ENCODE measurements at places on chromosomes 1 and 21.
A peak's percentile ranks its signal among the peaks of the same experiment; 100 is the strongest.

- DNase-seq = peak; percentile 40
Observed at GRCh38 chr1:92992054-92992453, 30.8 kb upstream of the DIPK1A start.

DNA sequence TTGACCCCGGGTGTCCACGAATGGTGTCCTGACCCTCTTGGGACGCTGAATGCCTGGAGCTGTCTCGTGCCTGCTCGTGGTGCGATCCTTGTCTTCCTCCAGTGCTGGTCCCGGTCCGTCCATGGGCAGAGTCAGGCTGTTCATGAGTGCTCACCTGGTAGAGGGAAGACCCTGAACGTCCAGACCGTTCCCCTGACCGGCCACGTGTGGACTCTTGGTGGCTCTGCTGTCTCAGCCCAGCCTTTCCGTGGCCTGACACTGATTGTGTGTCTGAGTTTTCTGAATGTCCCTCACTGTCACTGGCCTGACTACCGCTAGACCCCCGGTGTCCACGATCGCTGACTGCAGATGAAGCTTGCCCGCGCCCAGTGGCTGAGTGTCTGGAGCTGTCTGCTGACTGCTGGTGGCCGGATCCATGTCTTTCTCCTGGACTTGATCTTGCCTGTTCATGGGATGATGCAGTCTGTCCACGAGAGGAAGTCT lies 11.7 kb downstream of the FLG start:
- no peak for DNase-seq

DNA sequence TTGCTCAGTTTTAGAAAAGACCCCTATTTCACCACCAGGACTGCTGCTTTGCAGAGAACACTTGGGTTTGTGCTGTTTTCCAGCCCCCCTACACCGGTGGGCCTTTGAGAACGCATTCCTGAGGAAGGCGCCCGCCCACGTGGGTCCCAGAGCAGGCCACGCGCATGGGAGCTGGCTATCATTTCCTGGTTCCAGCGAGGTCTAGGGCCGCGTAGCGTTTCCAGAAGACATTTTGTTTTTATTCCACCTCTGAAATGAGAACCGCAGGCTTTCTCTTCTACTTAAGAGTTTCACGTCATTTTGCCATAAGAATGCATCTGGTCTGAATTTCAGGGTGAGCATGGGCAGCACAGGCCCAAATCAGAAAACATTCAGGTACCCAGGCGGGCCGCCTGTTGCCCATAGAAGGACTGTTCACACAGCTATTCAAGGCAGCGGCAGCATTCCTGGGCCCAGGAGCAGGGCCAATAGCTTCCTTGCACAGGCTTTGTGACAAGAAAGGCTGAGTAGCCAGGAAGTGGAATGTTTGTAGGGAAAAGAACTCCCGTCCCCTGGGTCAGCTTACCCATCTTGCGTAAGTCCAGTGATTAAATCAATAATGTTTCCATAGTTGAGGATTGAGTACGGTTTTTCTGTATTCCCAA lies 1.4 kb upstream of the KLHL21 start:
- DNase-seq = peak; percentile 93

GRCh38 chr1:29270929-29271521 lies 34.7 kb downstream of the PTPRU start:
- no peak for DNase-seq

- no peak for DNase-seq
Observed at GRCh38 chr1:28313702-28314546, 14.9 kb upstream of the MED18 start.

GRCh38 chr1:215131291-215131690 lies 48.8 kb downstream of the KCNK2 start:
- DNase-seq = no peak

DNA sequence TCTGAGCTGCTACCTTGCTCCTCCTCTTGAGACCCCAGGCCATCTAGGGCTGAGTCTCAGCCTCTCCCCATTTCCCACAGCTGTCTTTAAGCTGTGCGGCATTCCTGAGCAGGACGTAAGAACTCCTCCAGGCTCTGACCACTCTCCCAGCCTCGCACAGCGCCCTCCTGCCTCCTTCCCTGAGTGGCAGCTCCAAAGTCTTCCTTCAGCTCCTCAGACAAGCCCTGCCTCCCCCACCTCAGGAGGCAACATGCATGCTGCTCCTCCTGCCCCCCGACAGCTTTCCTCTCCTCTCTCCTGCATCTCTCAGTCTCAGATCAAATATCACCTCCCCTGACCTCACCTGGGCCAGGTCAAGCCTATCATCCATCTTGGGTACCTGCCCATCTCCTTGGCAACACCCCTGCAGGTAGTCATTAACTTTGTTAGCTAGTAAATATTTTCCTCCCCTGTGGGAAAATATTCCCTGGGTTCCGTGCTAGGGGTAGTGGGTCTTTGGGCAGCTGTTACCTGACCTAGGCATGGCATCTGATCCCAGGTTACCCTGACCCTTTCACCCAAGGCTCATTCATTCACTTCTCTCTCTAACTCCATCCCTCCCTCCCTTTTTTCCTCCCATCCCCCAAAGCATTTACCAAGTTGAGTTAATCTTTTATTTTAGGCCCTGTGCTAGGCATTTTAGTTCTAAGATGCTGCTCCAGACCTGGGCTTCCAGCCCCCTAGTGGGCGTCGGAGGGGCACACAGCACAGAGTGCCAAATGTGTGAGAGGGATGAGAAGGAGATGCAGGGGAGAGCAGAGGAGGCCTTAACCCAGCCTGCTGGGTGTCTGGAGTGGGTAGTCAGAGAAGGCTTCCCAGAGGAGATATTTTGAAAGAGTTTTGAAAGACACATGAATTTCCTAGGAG lies 419.9 kb downstream of the PTPRU start:
- DNase-seq = peak; percentile 12

- no peak for DNase-seq
Observed at GRCh38 chr1:201659572-201659971, 120.6 kb downstream of the NAV1 start.

GRCh38 chr21:38036016-38036415 lies 119.8 kb upstream of the KCNJ6 start:
- no peak for DNase-seq

GRCh38 chr1:1041092-1041523 lies 21.2 kb downstream of the AGRN start:
- DNase-seq = no peak

DNA sequence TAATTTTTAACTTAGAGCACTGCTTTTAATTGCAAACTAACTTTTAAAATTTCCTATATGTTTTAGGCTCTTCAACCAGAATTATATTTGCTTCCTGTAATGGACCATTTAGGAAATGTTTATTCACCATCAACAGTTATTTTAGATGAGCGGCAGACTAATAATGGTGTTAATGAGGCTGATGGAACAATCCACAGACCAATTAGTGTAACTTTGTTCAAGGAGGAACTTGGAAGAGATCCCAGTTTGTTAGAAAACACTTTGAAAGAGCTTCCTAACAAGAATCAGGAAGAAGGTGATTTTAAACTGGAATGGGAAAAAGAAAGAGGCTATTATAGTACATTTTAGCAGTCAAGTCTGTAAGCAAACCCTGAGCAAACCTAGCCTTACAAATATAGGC lies 19.4 kb upstream of the GNG5 start:
- DNase-seq = no peak

DNA sequence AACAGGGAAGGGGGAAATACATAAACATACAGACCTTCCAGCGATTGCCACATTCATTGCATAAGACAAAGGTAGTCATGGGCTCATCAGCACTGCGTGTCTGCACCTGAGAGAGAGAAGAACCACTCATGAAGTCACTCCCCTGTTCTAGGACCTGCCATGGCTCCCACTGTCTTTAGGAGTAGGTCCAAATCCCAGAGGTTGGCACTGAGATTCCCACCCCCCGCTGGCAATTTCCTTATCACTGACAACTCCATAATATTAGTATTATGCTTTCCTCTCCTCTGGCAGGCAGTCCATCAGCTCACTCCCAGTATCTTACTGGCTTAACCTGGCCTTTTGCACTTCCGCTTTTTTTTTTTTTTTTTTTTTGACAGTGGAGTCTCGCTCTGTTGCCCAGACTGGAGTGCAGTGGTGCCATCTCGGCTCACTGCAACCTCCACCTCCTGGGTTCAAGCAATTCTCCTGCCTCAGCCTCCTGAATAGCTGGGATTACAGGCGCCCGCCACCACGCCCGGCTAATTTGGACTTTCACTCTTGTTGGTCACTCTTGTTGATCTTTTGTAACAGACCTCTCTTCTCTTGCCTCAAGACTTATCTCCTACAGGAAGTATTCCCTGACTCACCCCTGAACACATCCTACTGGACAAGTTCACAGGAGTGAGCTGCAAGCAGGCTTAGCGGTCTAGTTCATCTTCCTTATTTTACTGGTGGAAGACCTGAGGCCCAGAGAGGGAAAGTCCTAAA lies 14.8 kb upstream of the ZNF436 start:
- peak; percentile 66 for DNase-seq

- DNase-seq = peak; percentile 33
Observed at GRCh38 chr1:50023292-50024159, at the start of gene AGBL4. Gene AGBL4, minus strand, starts transcription at chr1:50023954.

- peak; percentile 75 for DNase-seq
Observed at GRCh38 chr1:45010855-45011811, at the start of gene HECTD3. Gene HECTD3, minus strand, starts transcription at chr1:45011324. Its CDS starts 67 bp downstream, at chr1:45011257.

DNA sequence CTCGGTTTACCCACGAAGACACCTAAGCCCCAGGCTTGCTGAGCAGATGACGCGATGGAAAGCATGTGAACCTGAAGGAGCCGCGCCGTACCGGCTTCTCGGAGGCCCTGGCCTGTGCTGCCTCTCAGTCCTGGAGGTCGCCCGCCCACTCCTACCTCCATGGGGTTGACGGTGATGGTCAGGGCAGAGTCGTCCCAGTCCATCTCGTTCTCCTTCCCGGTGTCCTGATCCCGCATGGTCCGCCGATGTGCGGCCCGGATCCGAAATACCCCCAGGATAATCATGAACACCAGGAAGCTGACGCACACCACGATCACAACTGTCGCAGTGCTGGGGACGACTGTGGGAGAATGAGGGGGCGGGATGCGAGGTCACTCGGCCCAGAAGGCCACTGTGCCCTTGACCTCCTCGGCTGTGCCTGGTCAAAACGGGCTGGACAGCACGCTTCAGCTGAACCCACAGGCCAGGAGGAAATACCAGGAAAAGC lies 79.6 kb downstream of the PIK3CD start:
- no peak for DNase-seq

- peak; percentile 98 for DNase-seq
Observed at GRCh38 chr1:214551436-214552173, at the start of gene PTPN14. Gene PTPN14, minus strand, starts transcription at chr1:214551602. Its CDS starts 86,799 bp downstream, at chr1:214464803.

- no peak for DNase-seq
Observed at GRCh38 chr1:119045096-119045746, 57.1 kb upstream of the TBX15 start.

- DNase-seq = no peak
Observed at GRCh38 chr1:87120779-87121178, 206.3 kb downstream of the HS2ST1 start.

GRCh38 chr1:145891587-145892485 lies 6.2 kb upstream of the ANKRD35 start:
- peak; percentile 99 for DNase-seq

DNA sequence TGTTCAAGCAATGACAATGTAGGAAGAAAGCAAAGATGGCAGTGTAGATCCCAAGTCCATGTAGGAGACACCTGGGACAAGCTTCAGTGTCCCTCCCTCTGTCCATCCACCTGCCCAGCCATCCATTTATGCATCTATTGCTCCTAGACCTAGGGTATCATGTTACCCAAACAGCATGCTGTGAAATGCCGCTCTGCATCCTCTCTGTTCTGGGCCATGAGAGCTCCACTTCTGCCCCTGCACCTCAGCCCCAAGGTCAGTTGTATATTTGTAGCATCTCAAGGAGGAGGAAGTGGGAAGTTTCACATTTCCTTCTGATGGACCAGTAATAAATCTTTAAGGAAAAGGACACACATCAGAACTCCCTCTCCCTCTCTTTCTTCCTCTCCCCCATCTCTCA lies 27.9 kb upstream of the TSPEAR start:
- no peak for DNase-seq

DNA sequence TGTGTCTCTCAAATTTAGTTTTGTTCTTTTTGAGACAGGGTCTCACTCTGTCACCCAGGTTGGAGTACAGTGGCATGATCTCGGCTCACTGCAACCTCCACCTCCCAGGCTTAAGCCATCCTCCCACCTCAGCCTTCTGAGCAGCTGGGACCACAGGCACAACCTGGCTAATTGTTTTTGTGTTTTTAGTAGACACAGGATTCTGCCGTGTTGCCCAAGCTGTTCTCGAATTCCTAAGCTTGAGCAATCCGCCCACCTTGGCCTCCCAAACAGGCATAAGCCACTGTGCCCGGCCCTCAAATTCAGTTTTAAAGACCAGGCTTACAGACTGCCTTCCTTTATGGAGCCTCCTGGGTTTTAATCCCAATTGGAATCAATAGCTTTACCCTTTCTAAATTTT lies 83.7 kb upstream of the SELENON start:
- DNase-seq = no peak

- DNase-seq = peak; percentile 34
Observed at GRCh38 chr21:28402616-28402989, 590.1 kb downstream of the LTN1 start.

DNA sequence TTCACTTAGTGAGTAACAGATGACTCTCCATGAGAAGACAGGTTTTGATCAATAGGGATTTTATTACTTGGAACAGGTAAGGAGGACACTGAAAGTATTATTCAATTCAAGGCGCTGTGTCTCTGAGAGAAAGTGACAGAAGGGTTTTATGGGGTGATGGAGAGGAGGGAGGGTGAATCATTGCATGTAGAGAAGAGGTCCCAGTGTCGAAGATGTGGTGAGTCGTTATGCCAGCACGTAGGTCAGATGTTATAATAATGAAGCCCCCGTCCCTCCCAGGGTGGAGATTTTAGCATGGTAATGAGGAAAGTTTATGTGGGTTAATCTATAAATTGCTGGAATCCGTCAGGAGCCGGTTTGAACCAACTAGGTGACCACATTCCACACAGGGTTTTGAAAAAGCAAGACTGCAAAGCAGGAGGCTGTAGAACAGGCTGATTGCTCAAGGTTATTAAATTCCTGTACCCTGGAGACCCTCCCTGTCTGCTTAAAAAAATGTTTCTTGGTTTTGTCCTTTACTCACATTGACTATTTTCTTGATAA lies 586.4 kb upstream of the TMPRSS15 start:
- no peak for DNase-seq

- peak; percentile 78 for DNase-seq
Observed at GRCh38 chr1:94237291-94238226, at the start of gene ARHGAP29. Gene ARHGAP29, minus strand, starts transcription at chr1:94237584. Its CDS starts 5,973 bp downstream, at chr1:94231611.

GRCh38 chr21:29786496-29787360 lies 153.1 kb downstream of the GRIK1 start:
- no peak for DNase-seq
